ENCODE measurements at places on chromosomes 5 and 9. TPM values are rescaled to one million over a fixed set of nuclear protein-coding genes. Genes with fewer than 3 reads are reported as not detected.

PRRX2 gene
- total RNA-seq, result not detected

ASPN gene
- not detected for total RNA-seq

TTC16 gene
- not detected for total RNA-seq

SPACA9 gene
- total RNA-seq, result 0.64 TPM

SHROOM1 gene
- 17.4 TPM for total RNA-seq

RANBP6 gene
- 16.5 TPM for total RNA-seq

PCDHB11 gene
- total RNA-seq, result not detected

HTR4 gene
- total RNA-seq, result not detected

CCIN gene
- total RNA-seq, result not detected

FAM151B gene
- total RNA-seq, result 2.4 TPM

STKLD1 gene
- 4.1 TPM for total RNA-seq

ACTBL2 gene
- not detected for total RNA-seq

NUTM2F gene
- not detected for total RNA-seq

GNA14 gene
- not detected for total RNA-seq

LHX3 gene
- total RNA-seq, result 1.1 TPM

GRCh38 chr5:87499478-87500410 is 87.0 kb upstream of the CCNH start:
- no peak for DNase-seq
- no peak overlapping the region for H3K4me3 ChIP-seq
- H3K27ac ChIP-seq, result no peak overlapping the region
- no peaks in the 10 kb centered on the region for H3K36me3 ChIP-seq

DNA sequence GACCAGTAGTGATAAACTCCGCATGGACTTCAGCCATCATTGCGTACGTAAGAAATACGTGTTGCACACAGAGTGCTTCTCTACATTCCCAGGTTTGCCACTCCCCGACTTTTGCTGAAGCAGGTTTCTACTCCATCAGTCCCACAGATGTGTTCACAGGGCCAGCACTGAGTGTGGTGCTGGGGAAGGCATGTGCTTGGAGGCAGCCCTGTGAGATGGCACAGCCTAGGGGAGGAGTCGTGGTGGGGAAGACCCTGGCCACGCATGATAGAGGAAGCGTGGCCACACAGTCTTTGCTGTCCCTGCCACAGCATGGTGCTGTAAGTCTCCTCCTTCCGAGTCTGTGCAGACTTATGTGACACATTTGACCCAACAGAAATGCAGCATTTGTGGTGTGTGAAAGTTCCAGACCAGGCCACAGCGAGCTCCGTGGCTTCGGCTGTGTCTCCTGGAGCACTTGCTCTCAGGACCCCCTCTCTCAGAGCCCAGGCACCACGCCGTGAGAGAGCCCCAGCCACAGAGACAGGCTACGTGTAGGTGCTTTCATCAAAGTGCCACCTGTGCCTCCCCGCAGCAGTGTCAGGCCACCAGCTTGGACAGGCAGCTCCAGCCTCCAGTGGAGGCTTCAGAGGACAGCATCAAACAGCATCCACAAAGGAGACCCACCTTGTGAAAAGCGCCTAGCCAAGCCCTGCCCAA is 197.8 kb downstream of the AUH start:
- DNase-seq, result no peak
- H3K4me1 ChIP-seq, result peaks cover 10% of the 10 kb centered on the region
- no peak overlapping the region for H3K4me3 ChIP-seq
- no peaks in the 10 kb centered on the region for H3K36me3 ChIP-seq
- H3K27me3 ChIP-seq, result no peaks in the 10 kb centered on the region

- DNase-seq, result no peak
- H3K4me3 ChIP-seq, result no peak overlapping the region
- no peaks in the 10 kb centered on the region for H3K27me3 ChIP-seq
- no peak overlapping the region for H3K27ac ChIP-seq
- no peaks in the 10 kb centered on the region for H3K36me3 ChIP-seq
Observed at GRCh38 chr5:74542482-74542881, 98.0 kb downstream of the ENC1 start.

DNA sequence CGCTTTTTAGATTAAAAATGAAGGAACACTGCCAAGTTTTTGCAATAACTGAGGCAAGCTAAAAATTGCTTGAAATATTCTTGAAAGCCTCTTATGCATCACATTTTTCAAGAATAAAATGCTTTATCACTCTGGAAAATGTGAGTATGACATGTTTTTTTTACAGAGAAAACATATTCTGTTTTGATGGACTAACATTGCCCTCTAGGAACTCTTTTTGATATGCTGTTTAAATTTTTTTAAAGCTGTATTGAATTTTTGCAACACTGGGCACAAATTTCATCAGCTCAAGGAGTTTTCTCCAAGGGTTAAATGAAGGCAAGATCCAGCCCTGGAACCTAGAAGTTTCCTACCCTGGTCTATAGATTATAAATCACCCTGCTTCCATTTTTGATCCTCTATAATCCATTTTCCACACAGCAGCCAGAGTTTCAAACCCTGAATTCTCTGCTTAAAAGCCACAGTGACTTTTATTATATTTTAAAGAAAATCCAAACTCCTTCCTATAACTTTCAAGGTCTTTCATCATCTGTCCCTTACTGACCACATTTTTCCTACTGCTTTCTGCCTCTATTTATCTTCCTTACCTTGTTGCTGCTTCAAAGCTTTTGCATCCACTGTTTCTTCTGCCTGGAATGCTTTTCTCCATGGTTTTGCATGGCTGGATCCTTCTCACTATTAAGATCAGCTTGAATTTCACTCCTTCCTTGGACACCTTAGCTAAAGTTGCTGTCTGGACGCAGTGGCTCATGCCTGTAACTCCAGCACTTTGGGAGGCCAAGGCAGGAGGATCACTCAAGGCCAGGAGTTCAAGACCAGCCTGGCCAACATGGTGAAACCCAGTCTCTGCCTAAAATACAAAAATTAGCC is 60.9 kb downstream of the IL31RA start:
- H3K4me1 ChIP-seq, result peaks cover 20% of the 10 kb centered on the region
- no peak overlapping the region for H3K4me3 ChIP-seq
- DNase-seq, result no peak
- peak overlapping the region; percentile 84 for H3K27ac ChIP-seq

DNA sequence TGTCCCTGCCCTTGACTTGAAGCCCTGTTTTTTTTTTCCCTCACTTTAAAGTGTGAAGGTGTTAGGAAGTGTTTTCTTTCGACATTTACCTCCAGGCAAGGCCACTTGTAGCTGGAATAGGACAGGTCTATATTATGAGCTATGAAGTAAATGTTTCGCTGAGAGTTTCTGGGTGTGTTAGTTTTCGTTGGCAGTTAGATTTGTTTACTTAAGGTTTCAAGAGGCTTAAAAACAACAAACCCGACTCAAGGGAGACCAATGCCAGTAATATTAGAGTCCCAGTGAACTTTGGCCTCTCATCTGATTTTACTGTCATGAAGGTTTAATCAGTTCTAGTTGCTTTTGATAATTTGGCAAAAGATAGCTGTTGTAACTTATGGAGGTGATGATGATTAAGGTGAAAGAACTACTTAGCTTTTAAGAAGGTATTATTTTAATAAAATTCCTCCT is 25.2 kb downstream of the OCLN start:
- H3K27me3 ChIP-seq, result no peaks in the 10 kb centered on the region
- peaks cover 64% of the 10 kb centered on the region for H3K4me1 ChIP-seq
- no peak overlapping the region for H3K4me3 ChIP-seq

DNA sequence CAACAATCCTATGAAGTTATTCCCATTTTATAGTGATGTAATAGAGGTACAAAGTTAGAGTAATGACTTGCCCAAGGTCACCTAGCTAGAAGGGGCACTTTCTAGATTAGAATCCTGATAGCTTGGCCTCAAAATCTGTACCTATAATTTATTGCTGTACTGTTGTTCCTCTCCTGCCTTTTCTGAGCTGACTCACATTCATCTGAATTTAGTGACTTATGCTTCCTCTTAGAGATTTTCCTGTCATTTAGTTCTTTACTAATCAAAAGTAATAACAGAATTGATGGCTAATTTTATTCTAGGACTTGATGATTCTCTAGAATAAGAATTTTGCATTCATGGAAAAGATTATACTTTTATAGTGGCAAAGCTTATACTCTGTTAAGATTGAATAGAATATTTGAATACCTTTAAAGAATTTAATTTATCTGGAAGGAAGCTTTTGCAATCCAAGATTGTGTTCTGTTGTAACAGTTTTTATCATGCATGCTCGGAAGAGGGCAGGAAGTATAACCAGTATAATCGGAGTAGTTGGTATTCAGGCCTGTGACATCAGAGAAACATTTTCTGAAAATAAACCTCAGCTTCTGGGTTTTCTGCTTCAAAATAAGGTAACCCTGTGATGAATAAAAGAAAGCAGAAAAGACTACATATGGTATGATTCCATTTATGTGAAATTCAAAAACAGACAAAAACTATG is 21.3 kb downstream of the CYSTM1 start:
- H3K36me3 ChIP-seq, result peaks cover 3% of the 10 kb centered on the region
- no peak overlapping the region for H3K27ac ChIP-seq
- no peak for DNase-seq
- H3K4me3 ChIP-seq, result no peak overlapping the region
- H3K4me1 ChIP-seq, result peaks cover 36% of the 10 kb centered on the region

DNA sequence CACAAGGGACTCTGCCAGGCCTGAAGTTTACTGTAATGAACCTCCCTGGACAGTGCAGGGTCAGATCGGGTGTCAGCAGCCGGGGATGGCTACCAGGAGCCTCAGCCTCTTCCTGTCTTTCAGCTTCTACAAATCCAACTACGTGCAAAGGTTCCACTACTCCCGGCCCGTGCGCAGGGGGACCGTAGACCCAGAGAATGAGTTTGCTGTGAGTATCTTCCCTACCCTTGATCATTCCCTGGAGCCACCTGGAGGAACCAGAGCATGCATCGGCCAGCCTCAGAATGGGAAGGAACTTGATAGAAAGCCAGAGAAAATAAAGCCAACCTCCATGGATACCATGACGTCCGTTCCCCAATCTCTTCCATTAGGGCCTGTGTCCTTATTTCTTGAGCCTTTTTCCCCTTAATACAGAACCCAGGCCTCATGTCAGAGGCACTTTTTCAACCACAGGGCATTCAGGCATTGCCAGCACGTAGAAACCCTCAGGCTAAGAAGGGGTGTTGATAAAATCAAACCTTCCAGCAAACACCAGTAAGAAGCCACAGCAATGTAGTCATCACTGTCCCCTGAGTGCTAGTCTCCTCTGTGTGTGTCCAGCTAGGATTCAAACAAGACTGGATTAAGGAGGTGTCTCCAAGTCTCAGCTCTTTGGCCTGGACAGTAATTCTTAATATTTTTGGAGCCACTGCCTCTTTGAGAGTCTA is 49.0 kb upstream of the FOXI1 start:
- no peaks in the 10 kb centered on the region for H3K27me3 ChIP-seq
- no peaks in the 10 kb centered on the region for H3K4me1 ChIP-seq
- no peaks in the 10 kb centered on the region for H3K36me3 ChIP-seq
- H3K4me3 ChIP-seq, result no peak overlapping the region
- no peak for DNase-seq

- no peaks in the 10 kb centered on the region for H3K27me3 ChIP-seq
- H3K4me1 ChIP-seq, result peaks cover 64% of the 10 kb centered on the region
- no peak for DNase-seq
- no peak overlapping the region for H3K27ac ChIP-seq
Observed at GRCh38 chr9:133891741-133892140, 100.4 kb downstream of the VAV2 start.

DNA sequence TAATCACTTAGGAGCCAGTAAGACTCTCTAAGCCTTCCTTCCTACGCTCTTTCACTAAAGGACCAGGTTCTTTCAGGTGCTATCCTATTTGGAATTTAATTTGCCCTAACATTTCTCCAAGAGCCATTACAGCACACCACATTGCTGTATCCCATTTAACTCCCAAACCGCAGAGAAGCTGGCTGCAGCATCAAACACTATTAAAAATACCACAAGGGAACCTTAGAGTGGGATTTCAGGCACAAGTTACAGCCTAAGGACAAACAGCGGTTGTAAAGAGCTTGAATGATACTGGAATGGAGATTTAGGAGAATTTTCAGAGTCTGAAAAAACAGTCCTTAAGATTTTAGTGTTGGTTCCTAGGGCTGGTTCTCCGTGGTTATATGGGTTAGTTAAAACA is 566.4 kb downstream of the RAB3C start:
- H3K27me3 ChIP-seq, result no peaks in the 10 kb centered on the region
- DNase-seq, result no peak
- H3K4me1 ChIP-seq, result peaks cover 29% of the 10 kb centered on the region
- no peaks in the 10 kb centered on the region for H3K36me3 ChIP-seq
- H3K4me3 ChIP-seq, result no peak overlapping the region

GRCh38 chr5:131416729-131417128 is 152.9 kb downstream of the CDC42SE2 start:
- H3K36me3 ChIP-seq, result no peaks in the 10 kb centered on the region
- no peak overlapping the region for H3K27ac ChIP-seq
- H3K4me1 ChIP-seq, result no peaks in the 10 kb centered on the region
- H3K27me3 ChIP-seq, result no peaks in the 10 kb centered on the region
- H3K4me3 ChIP-seq, result no peak overlapping the region
- no peak for DNase-seq

DNA sequence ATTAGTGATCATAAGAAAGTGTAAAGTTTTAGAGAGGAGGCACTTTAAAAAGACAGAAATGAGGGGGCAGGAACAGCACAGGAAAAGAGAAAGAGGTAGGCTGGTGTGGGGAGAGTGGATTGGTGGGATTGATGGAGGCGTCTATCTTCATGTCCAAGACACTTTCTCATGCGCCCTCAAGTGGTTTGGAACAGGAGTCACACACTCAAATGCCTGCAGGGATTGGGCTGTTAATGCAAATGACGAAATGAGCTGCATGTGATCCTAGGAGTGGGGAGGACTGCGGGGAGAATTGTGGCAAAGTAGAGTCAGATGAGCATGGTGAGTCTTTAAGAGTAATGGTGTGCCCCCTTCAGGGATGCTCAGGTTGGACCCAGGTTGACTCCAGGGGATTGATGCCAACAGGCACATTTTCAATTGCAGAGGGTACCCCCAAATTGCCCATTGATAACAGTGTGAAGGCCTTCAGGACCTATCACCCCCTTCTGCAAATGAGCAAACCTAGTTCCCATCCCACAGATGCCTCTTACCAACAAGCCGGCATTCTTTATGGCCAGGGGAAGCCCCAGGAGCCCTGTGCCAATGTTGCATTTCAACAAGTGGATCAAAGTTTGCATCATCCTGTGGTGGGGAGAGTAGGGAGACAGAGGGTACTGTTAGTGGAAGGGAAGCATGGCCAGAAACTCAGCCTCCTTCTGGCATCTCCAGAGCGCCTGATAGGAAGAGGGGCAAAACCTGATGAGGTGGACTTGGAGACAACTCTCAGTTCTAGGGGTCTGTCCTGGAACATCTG is 5.3 kb downstream of the SLC36A3 start:
- peaks cover 3% of the 10 kb centered on the region for H3K4me1 ChIP-seq
- peaks cover 2% of the 10 kb centered on the region for H3K27me3 ChIP-seq
- H3K36me3 ChIP-seq, result no peaks in the 10 kb centered on the region
- H3K4me3 ChIP-seq, result no peak overlapping the region
- H3K27ac ChIP-seq, result no peak overlapping the region

GRCh38 chr5:138884554-138884953 is 9.4 kb upstream of the LRRTM2 start:
- H3K4me1 ChIP-seq, result peaks cover 9% of the 10 kb centered on the region
- peaks cover 10% of the 10 kb centered on the region for H3K36me3 ChIP-seq
- H3K27me3 ChIP-seq, result no peaks in the 10 kb centered on the region
- no peak overlapping the region for H3K27ac ChIP-seq
- no peak overlapping the region for H3K4me3 ChIP-seq

- no peaks in the 10 kb centered on the region for H3K36me3 ChIP-seq
- H3K4me1 ChIP-seq, result no peaks in the 10 kb centered on the region
- H3K4me3 ChIP-seq, result no peak overlapping the region
- no peak overlapping the region for H3K27ac ChIP-seq
Observed at GRCh38 chr9:93020151-93020550, 38.4 kb upstream of the SUSD3 start.

GRCh38 chr9:120755810-120756434 is 37.3 kb downstream of the FBXW2 start:
- H3K4me3 ChIP-seq, result no peak overlapping the region
- DNase-seq, result peak; percentile 54
- no peaks in the 10 kb centered on the region for H3K27me3 ChIP-seq
- H3K4me1 ChIP-seq, result no peaks in the 10 kb centered on the region

Measured in Caco-2 (cell line).